ENCODE measurements at places on chromosomes 7 and 10.

- no peak for DNase-seq
These were observed 237.5 kb upstream of the HGF start for GRCh38 chr7:82007315-82007714.

- no peak for DNase-seq
These were observed 11.8 kb downstream of the EPHA1 start for GRCh38 chr7:143396625-143397556.

- no peak for DNase-seq
These were observed 26.9 kb downstream of the PPP1R3C start for GRCh38 chr10:91605968-91606367.

DNA sequence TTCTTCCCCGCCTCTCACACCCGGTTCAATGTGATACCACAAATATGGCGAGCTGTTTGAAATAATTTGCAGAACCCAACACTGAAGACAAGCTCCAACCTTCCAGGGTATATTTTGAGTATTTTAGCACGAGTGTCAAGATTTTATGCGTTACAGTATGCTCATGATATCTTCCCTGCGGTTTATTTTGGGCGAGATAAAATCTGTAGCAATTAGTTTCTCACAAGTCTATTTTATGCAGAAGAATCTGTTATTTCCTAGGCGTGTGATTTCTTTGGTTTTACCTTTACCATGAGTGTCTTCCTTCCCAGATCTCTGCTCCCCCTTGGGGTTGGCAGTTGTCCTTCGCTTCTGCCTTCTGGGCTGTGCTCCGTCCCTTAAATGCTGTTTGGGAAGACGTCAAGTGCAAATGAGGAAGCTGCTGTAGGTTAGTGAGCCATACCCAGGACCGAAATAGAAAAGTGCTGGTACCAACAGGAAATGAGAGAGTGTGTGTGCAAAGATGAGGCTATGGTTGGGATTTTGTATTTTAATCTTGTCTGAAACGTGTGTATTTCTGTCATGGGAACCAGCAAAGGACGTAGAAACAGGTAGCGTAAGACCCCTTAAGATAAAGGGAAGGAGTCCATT, 299.8 kb downstream of the KLF6 start:
- no peak for DNase-seq

- DNase-seq: no peak
These were observed 16.5 kb upstream of the DDIT4 start for GRCh38 chr10:72257051-72257892.

GRCh38 chr7:359226-359765, 69.3 kb downstream of the FOXL3 start:
- DNase-seq: no peak

DNA sequence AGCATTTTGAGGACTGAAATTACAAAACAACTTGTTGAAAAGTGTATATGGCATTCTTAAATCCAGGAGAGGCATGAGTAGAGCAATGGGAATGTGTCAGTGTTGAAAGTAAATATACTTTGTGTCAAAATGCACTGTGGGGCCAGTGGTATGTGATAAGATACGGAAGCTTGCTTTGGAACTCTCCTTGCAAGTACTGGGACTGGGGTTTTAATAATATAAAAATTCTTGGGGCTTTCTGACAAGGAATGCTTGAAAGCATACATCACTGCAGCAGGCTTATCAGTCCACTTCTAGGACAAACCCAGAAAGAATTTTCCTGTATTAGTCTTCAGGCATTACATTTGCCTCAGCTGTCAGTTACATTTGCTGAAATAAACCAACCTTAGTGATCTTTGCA, 472.8 kb upstream of the FZD8 start:
- peak; percentile 80 for DNase-seq

DNA sequence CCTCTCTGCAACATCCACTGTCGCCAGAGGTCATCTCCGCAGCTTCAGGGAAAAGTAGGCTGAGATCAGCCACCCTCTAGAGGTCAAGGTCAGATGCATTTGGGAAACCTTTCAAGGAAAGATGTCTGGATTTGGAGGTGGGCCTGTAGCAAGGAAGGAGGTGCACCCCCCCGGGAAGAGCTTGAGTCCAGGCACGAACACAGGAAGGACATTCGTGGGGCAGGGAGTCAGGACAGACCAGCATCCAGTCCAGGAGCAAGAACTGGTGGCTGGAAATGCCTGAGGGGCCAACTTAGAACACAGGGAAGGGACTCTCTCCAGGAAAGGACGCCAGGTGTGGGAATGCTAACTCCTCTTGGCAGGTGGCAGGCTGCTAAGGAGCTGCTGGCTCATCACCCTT, 614.1 kb upstream of the MGMT start:
- no peak for DNase-seq

- no peak for DNase-seq
These were observed 9.1 kb downstream of the GLUD1 start for GRCh38 chr10:87085537-87085936.

DNA sequence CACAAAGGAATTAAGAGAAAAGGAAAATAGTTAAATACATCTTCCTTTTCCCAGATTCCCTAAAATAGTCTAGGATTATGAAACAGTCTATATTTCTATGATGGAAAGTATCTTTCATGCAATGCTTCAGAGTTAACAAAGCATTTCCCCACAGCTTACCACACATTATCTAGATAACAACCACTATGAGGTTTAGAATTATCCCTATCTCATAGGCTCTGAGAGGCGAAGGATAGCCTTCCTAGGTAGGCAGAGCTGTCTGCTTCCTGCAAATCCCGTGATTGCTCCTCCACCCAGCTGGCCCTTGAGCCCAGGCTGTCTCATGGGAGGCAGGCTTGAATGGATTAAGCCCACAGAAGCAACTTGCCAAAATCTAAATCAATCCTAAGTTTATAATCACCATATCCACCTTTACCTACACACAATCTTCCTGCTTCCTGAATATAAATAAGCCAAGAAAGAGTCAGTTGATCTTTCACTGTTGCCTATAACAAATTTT, 321.4 kb upstream of the AOAH start:
- no peak for DNase-seq

DNA sequence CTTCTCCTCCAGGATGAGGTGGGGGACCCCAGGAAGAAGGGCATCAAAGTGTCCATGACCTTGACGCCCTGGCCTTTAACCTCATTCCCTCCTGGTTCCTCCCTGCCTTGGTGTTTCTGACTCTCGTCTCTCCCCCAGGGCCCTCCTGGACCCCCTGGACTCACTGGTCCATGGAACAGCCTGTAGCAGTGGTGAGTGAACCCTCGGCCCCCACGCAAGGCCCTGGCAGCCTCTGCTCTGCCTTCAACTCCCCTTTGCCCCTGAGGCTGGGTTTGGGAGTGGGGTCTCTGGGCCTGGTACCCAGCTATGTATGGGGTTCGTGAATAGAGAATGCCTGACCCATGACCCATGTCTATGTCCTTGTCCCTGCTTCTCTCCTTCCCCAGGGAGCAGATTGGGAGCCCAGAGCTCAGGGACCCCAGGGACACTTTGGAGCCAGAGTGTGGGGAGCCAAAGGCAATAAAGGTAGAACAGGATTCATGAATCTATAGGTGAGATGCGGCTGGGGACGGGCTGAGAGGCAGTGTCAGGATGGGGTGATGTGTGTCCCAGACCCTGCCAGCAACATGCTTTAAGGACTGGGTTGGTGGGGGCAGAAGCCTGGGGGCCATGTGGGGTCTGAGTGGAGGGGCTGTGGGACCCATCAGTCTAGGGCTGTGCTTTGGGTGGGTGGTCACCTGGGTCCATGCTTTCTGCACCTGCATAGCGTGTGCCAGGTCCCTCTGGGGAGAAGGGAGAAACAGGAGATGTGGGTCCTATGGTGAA, 18.4 kb upstream of the VOPP1 start:
- no peak for DNase-seq

DNA sequence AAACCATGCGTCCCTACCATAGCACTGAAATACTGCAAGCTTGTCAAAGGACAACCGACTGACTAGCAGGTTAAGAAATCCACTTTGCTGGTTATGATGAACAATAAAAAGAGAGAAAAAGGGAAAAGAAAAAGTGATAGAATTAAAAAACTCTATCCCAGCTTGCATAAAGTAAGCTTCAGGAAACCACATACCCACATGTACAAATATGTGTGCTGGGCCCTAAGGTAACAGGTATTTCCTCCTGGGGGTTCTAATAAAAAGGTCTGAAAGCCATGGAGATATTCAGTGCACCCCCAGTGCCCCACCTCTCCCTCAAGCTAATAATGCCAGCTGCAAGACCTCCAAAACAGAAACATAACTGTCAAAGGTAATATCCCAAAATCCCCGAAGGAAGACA, 248.6 kb upstream of the KLF14 start:
- no peak for DNase-seq

DNA sequence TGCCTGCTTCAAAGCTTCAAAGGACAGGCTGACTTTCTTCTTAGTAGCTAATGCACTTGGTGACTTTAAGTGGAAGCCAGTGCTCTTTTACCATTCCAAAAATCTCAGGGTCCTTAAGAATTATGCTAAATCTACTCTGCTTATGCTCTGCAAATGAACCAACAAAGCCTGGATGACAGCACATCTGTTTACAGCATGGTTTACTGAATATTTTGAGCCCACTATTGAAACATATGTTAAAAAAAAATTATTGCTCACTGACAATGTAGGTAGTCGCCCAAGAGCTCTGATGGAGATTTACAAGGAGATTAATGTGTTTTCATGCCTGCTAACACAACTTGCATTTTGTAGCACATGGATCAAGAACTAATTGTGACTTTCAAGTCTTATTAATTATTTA, 258.2 kb upstream of the HGF start:
- no peak for DNase-seq

Measured in bronchial epithelial cell (primary cell).